ENCODE measurements at places on chromosomes 12 and 14. TPM values are rescaled to one million over a fixed set of nuclear protein-coding genes. Genes with fewer than 3 reads are reported as not detected.

CLEC9A gene
- total RNA-seq, result not detected

PARP11 gene
- total RNA-seq, result 3.6 TPM

KLRB1 gene
- not detected for total RNA-seq

IAPP gene
- not detected for total RNA-seq

PAX9 gene
- 0.12 TPM for total RNA-seq

TMEM63C gene
- total RNA-seq, result under 0.01 TPM

TSPAN11 gene
- 1.3 TPM for total RNA-seq

KRT3 gene
- 0.06 TPM for total RNA-seq

IL23A gene
- 26.1 TPM for total RNA-seq

SMOC1 gene
- 1.3 TPM for total RNA-seq

LHX5 gene
- not detected for total RNA-seq

FGF23 gene
- not detected for total RNA-seq

KCNMB4 gene
- total RNA-seq, result 0.51 TPM

ST8SIA1 gene
- 1.0 TPM for total RNA-seq

LRRC10 gene
- total RNA-seq, result not detected

DIO2 gene
- not detected for total RNA-seq

TRIAP1 gene
- 39.1 TPM for total RNA-seq

TEX22 gene
- total RNA-seq, result not detected

APOLD1 gene
- total RNA-seq, result 1.5 TPM

ACOT4 gene
- 5.6 TPM for total RNA-seq

GPRC5A gene
- 142 TPM for total RNA-seq

POTEM gene
- total RNA-seq, result not detected

TSPAN19 gene
- total RNA-seq, result not detected

SLC10A1 gene
- total RNA-seq, result not detected

ENDOU gene
- not detected for total RNA-seq

HOMEZ gene
- 11.6 TPM for total RNA-seq

CPNE6 gene
- total RNA-seq, result not detected

SGPP1 gene
- 18.9 TPM for total RNA-seq

C12orf54 gene
- not detected for total RNA-seq

SINHCAF gene
- 93.5 TPM for total RNA-seq

CD163L1 gene
- 1.7 TPM for total RNA-seq

AMHR2 gene
- total RNA-seq, result not detected

KRT83 gene
- not detected for total RNA-seq

TAS2R10 gene
- 0.14 TPM for total RNA-seq

MSRB3 gene
- total RNA-seq, result 11.4 TPM

GPR68 gene
- 1.8 TPM for total RNA-seq

METTL3 gene
- 81.7 TPM for total RNA-seq

GNB3 gene
- 0.29 TPM for total RNA-seq

KRT75 gene
- total RNA-seq, result not detected

GPRC5D gene
- not detected for total RNA-seq

ZFP36L1 gene
- 87.0 TPM for total RNA-seq

KCNJ8 gene
- total RNA-seq, result 0.06 TPM

POTEG gene
- not detected for total RNA-seq

Data from epithelial cell of proximal tubule (primary cell).